ENCODE measurements at places on chromosomes 1 and 21.

GRCh38 chr1:13825033-13825432 is 125.0 kb downstream of the PRDM2 start:
- no peak for DNase-seq

DNA sequence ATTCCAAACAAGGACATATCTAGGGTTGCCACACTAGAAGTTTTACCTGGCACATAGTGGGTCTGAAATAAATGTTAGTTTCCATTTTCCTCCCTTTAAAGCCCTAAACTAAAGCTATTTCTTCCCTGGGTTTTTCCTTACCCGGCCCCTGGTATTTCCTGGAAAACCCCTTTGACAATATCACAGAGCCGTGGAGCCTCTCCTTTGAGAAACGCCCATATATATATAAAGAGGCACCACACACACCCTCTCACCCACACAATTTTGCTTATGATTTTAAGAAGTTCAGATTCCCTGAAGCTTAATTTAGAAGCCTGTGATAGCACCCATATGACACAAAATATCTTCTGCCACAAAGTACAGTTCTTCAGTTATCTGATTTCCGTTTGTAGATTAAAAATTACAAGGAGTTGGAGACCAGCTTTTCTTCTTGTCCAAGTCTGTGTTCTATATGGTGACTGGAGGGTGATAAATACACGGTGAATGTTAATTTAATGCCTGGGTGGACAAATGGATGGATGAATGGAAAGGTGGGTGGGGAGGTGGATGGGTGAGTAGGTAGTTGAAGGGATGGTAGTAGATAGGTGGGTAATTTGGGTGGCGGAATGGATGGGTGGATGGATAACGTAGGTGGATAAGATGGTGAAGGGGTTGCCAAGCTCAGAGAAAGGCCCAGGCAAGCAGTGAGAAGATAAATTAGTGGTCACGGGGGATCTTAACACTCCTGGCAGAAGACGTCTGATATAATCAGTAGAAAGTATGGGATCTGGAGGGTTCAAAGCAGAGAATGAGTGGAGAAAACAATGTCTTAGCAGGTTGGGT is 154.4 kb upstream of the FGGY start:
- no peak for DNase-seq

- no peak for DNase-seq
These were observed 32.7 kb downstream of the RHBG start for GRCh38 chr1:156401681-156402081.

- no peak for DNase-seq
These were observed 192.1 kb upstream of the DAB1 start for GRCh38 chr1:57615956-57616355.

- peak; percentile 83 for DNase-seq
These were observed at the start of gene LAX1 for GRCh38 chr1:203765029-203765837. LAX1 (plus strand) TSS chr1:203765183; CDS start chr1:203765566, 383 bp downstream.

DNA sequence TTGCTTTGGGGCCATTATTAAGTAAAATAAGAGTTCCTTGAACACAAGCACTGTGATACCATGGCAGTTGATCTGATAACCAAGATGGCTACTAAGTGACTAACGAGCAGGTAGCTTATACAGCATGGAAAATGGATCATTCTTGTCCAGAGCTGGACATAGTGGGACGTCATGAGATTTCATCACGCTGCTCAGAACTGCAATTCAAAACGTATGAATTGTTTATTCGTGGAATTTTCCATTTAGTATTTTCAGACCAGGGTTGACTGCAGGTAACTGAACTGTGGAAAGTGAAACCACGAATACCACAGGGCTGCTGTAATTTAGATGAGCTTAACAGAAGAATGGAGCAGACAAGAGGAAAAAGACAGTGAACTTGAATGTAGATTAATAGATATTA is 38.9 kb downstream of the CCDC18 start:
- no peak for DNase-seq

- no peak for DNase-seq
These were observed 256.5 kb downstream of the GPR52 start for GRCh38 chr1:174704300-174704699.

Measured in CD4-positive, alpha-beta T cell treated with Interleukin-6 for 4 hours (primary cell).